ENCODE measurements at places on chromosomes 1 and 21.
A peak's percentile ranks its signal among the peaks of the same experiment; 100 is the strongest.

GRCh38 chr1:76864383-76864782 lies 2.9 kb upstream of the ST6GALNAC5 start:
- DNase-seq = no peak
- H3K4me3 ChIP-seq = no peak overlapping the region
- H3K4me1 ChIP-seq = peaks cover 15% of the 10 kb centered on the region

- no peak overlapping the region for H3K4me3 ChIP-seq
- H3K4me1 ChIP-seq = peaks cover 10% of the 10 kb centered on the region
- no peak overlapping the region for H3K27ac ChIP-seq
- H3K36me3 ChIP-seq = no peaks in the 10 kb centered on the region
- no peak for DNase-seq
These were observed 37.1 kb upstream of the EPB41 start for GRCh38 chr1:28877132-28877781.

- H3K4me3 ChIP-seq = no peak overlapping the region
- no peaks in the 10 kb centered on the region for H3K27me3 ChIP-seq
- no peaks in the 10 kb centered on the region for H3K36me3 ChIP-seq
- DNase-seq = no peak
- peaks cover 16% of the 10 kb centered on the region for H3K4me1 ChIP-seq
These were observed 30.1 kb downstream of the NTPCR start for GRCh38 chr1:232980355-232980978.

GRCh38 chr1:191699343-191699742 lies 458.9 kb upstream of the RGS18 start:
- H3K27me3 ChIP-seq = no peaks in the 10 kb centered on the region
- no peaks in the 10 kb centered on the region for H3K36me3 ChIP-seq
- H3K4me3 ChIP-seq = no peak overlapping the region
- DNase-seq = no peak

DNA sequence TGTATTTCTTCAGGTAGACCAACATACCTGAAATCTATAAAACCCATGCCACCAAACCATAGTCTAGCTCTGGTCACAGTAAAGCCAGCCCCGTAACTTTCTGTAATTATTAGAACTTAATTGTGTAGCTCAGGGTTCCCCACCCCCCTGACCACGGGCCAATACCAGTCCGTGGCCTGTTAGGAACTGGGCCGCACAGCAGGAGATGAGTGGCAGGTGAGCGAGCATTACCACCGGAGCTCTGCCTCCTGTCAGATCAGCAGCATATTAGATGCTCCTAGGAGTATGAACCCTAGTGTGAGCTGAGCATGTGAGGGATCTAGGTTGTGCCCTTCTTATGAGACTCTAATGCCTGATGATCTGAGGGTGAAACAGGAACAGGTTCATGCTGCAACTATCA lies 14.6 kb downstream of the TENT5C start:
- H3K27ac ChIP-seq = no peak overlapping the region
- no peaks in the 10 kb centered on the region for H3K27me3 ChIP-seq
- no peak for DNase-seq
- peaks cover 7% of the 10 kb centered on the region for H3K4me1 ChIP-seq

DNA sequence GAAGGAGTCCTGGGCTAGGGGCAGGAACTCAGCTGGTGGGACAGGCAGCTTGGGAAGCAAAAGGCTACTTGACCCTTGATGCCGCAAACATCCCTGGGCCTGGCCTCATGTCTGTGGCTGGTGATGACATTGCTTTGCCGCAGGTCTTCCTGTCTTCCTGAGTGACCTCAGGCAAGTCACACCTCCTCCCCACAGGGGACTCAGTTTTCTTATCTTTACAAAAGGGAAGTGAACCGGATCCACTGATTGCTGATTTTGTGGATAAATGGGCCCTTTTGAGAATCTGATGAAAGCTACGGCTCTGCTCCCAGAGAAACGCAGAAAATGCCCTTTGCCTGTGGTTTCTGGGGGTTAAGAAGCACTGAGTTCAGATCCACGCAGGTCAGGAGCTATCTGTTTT lies 20.7 kb downstream of the PLOD1 start:
- no peak for DNase-seq
- peak overlapping the region; percentile 59 for H3K27ac ChIP-seq
- H3K4me1 ChIP-seq = no peaks in the 10 kb centered on the region

DNA sequence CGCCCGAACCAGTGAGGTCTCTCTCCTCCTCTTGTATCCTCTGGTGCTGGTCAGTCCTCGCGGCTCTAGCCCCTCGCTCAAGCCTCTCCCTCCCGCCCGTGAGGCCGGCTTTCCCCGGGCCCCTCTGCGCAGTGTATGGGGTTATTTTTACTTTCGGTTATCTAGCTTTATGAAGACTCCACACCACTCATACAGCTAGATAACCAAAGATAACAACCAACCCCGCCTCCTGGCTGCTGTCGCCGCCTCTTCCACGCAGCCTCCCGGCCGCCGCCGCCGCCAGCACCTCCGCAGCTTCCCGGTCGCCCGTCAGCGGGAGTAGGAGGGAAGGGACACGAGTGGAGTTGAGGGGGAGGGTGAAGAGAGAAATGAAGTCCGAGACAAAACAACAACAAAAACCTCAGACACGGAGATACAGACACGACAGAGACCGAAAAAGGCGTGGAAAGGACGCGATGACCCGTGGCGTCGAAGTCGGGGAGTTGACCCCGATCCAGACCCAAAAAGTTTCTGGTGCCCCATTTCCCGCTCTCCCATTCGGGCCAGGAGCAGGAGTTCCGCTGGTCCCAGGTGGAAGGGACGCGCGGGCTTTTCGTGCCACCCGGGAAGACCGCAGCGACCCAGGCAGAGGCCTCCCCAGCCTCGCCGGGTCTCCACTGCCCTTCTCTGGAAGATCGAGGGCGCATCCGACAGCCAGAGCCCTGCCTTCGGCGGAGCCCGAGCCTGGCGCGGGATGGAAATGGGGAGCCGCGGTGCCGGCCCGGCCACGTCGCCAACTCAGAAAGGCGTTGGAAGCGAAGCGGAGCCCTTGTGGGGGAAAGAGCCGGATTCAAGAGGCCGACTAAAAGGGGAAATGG lies 51.4 kb downstream of the RHBG start:
- H3K27me3 ChIP-seq = peaks cover 57% of the 10 kb centered on the region
- peak; percentile 25 for DNase-seq
- H3K4me1 ChIP-seq = peaks cover 23% of the 10 kb centered on the region
- peak overlapping the region; percentile 36 for H3K4me3 ChIP-seq
- H3K27ac ChIP-seq = no peak overlapping the region
- H3K36me3 ChIP-seq = no peaks in the 10 kb centered on the region

GRCh38 chr1:20871419-20871818 lies 84.3 kb upstream of the HP1BP3 start:
- no peaks in the 10 kb centered on the region for H3K36me3 ChIP-seq
- no peak overlapping the region for H3K4me3 ChIP-seq
- no peak overlapping the region for H3K27ac ChIP-seq
- peaks cover 3% of the 10 kb centered on the region for H3K4me1 ChIP-seq
- no peak for DNase-seq
- no peaks in the 10 kb centered on the region for H3K27me3 ChIP-seq

- H3K36me3 ChIP-seq = peaks cover 37% of the 10 kb centered on the region
- H3K27ac ChIP-seq = no peak overlapping the region
- peaks cover 6% of the 10 kb centered on the region for H3K4me1 ChIP-seq
- peak; percentile 88 for DNase-seq
These were observed 10.0 kb downstream of the SLX9 start for GRCh38 chr21:44949779-44950198.

- no peak overlapping the region for H3K4me3 ChIP-seq
- H3K4me1 ChIP-seq = no peaks in the 10 kb centered on the region
- DNase-seq = no peak
These were observed 403.2 kb upstream of the ADAMTS5 start for GRCh38 chr21:27369978-27370571.

- no peak overlapping the region for H3K27ac ChIP-seq
- H3K36me3 ChIP-seq = no peaks in the 10 kb centered on the region
- no peak overlapping the region for H3K4me3 ChIP-seq
- no peaks in the 10 kb centered on the region for H3K27me3 ChIP-seq
- H3K4me1 ChIP-seq = peaks cover 17% of the 10 kb centered on the region
These were observed 6.3 kb downstream of the APP start for GRCh38 chr21:26164311-26164710.

DNA sequence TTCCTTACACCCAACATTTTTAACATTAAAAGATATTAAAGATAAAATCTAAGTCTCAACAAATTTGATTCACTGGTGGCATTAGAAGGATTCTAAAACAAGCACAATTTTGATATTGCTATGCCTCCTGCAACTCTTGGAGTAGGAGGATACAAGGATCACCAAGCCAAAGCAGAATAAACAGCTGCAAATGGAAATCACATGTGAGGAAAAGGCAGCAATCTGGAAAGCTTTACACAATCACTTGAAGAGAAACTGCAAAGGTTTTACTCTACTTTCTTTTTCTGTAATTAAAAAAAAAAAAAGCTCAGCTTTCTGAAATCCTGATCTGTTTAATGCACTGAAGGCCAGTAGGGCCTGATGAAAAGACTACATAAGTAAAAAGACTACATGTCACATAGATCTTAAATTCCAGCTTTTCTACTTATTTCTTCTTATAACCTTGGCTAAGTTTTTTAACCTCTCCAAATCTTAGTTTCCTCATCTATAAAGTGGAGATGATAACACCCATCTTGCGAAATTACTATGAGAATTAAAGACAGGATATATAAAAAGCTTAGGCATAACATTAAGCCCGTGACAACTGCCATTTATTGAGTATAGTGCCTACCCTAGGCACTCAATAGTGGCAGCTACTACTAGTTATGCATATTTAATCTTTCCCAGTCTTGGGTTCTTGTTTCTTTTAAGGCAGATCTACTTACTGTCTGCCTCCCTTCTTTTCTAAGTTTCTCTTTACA lies 73.5 kb downstream of the EPS15 start:
- no peaks in the 10 kb centered on the region for H3K27me3 ChIP-seq
- H3K36me3 ChIP-seq = no peaks in the 10 kb centered on the region
- peak overlapping the region; percentile 11 for H3K27ac ChIP-seq

- peaks cover 36% of the 10 kb centered on the region for H3K4me1 ChIP-seq
- peak overlapping the region; percentile 98 for H3K27ac ChIP-seq
- DNase-seq = no peak
These were observed 1.4 kb downstream of the PPP2R5A start for GRCh38 chr1:212286556-212287131.

DNA sequence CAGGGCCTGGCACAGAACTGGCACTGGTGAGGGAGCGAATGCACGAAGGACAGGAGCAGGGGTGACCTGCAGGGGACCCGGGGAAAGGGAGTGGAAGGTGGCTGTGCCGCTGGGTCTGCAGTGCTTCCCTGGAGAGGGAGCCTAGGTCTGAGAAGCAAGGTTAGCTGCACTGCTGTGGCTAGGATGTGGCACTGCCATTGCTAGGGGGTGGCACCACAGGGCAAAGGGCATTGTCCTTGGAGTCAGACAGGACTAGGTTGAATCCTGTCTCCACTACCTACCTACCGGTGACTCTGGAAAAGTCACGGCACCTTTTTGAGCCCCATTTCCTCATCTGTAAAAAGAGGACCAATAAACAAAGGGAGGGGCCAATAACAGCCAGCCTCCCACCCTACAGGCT lies 28.3 kb downstream of the SLC1A7 start:
- DNase-seq = no peak
- H3K4me1 ChIP-seq = peaks cover 15% of the 10 kb centered on the region
- no peaks in the 10 kb centered on the region for H3K27me3 ChIP-seq
- no peaks in the 10 kb centered on the region for H3K36me3 ChIP-seq
- H3K4me3 ChIP-seq = no peak overlapping the region
- no peak overlapping the region for H3K27ac ChIP-seq

GRCh38 chr1:172401892-172402291 lies 18.6 kb upstream of the C1orf105 start:
- H3K36me3 ChIP-seq = no peaks in the 10 kb centered on the region
- DNase-seq = no peak
- no peak overlapping the region for H3K4me3 ChIP-seq
- no peaks in the 10 kb centered on the region for H3K27me3 ChIP-seq
- H3K4me1 ChIP-seq = peaks cover 23% of the 10 kb centered on the region

- H3K4me3 ChIP-seq = no peak overlapping the region
- H3K27ac ChIP-seq = no peak overlapping the region
- DNase-seq = no peak
- H3K27me3 ChIP-seq = no peaks in the 10 kb centered on the region
- H3K36me3 ChIP-seq = peaks cover 20% of the 10 kb centered on the region
These were observed 178.6 kb downstream of the TGFBR3 start for GRCh38 chr1:91707114-91707889.

- no peak for DNase-seq
- no peaks in the 10 kb centered on the region for H3K27me3 ChIP-seq
- H3K36me3 ChIP-seq = peaks cover 6% of the 10 kb centered on the region
These were observed 6.7 kb upstream of the CTRC start for GRCh38 chr1:15431571-15431948.

GRCh38 chr21:45780647-45781046 lies 137.1 kb downstream of the PCBP3 start:
- no peak for DNase-seq
- no peak overlapping the region for H3K4me3 ChIP-seq
- H3K27me3 ChIP-seq = no peaks in the 10 kb centered on the region
- no peaks in the 10 kb centered on the region for H3K36me3 ChIP-seq
- no peaks in the 10 kb centered on the region for H3K4me1 ChIP-seq
- no peak overlapping the region for H3K27ac ChIP-seq

DNA sequence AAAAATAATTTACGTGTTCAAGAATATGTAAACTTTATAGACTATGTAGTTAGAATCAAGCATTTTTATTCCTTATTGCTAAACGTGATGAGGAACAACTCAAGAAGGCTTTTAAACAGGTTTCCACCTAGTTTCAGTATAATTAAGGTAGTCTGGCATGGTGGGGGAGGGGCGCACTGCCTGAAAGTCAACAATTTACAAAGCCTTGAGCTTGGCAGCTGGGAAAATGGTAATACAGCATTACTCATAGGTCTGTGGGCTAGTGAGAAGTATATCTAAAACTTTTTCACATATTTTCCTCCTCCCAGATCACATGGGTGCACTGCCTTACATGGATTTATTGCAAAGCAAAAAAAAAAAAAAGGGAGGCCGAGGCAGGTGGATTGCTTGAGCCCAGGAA lies 75.2 kb downstream of the EVI5 start:
- H3K27ac ChIP-seq = no peak overlapping the region
- DNase-seq = no peak
- H3K4me1 ChIP-seq = no peaks in the 10 kb centered on the region
- H3K27me3 ChIP-seq = no peaks in the 10 kb centered on the region
- no peaks in the 10 kb centered on the region for H3K36me3 ChIP-seq

Data from upper lobe of left lung (tissue), 6 donors.